Activated T-cell treated with anti-CD3 and anti-CD28 coated beads, Interleukin-2, amount 50 U/mL, for 24 hours (primary cell): ENCODE measurements at places on chromosomes 7 and 10.

GRCh38 chr7:4816419-4817080 is 41.1 kb downstream of the AP5Z1 start:
- no peak for DNase-seq

GRCh38 chr7:137147338-137147720 is 196.2 kb downstream of the PTN start:
- no peak for DNase-seq

DNA sequence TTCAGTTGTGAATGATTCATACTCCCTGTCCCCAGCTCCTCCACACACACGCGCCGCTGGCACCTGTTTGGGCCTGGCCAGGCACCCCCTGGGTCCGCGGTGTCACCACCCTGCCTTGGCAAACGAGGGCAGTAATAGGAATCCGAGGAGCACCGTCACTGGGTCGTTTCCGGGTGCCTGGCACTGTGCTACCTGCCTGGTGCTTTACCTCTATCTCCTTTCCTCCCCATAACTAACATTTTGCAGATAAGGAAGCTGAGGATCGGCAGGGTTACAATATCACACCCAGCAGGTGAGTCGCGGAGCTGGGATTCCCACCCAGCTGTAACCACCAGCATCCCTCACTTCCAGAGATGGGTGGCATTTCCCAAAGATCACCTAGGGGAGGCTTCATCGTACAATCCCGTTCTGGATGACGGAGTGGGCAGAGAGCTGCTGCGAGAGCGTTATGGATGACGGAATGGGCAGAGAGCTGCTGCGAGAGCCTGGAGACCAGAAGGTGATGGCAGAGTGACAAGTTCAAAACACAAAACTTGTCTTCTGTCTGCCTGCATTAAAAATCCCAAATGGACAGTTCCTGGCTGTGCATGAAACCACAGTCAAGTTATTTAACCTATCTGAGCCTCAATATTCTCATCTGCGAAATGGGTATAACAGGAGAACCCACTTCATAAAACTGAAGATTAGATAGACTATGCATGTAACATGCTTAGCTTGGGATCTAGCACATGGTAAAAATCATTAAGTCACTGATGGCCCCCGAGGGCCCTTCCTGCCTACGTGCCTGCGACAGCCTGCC is 1.1 kb upstream of the HSPA12A start:
- no peak for DNase-seq

DNA sequence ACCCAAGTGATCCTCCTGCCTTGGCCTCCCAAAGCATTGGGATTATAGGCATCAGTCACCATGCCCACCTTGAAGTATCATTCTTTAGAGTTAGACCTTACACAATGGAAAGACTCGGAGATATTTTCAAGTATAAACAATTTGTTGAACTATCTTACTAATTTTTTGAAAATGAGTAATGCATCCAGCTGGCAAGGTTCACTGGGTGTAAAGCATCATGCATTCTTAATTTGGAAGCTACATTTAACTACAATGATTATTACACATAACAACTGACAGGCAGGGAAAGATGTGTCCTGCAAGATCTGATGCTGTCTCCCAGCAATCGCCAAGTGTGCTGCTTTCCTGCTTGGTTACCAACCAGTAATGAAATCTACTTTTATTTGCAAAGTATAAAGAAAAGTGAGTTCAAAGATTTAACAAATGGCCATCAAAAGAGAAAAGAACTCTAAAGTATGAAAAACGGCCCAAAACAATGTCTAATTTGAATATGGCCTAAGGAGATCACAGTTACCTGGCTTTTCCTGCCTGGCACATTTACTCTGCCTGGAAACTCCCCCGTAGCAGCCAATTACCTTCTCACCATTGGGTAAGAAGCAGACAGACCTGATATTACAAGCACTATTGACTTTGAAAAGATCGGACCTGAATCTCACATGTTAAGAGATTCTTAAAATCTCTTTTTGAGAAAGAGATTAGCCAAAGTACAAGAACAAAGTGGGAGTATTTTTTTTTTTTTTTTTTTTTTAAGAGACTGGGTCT is 59.3 kb upstream of the NMT2 start:
- no peak for DNase-seq

- DNase-seq, result no peak
Measured at GRCh38 chr7:122885583-122886356, 490 bp downstream of the CADPS2 start.

DNA sequence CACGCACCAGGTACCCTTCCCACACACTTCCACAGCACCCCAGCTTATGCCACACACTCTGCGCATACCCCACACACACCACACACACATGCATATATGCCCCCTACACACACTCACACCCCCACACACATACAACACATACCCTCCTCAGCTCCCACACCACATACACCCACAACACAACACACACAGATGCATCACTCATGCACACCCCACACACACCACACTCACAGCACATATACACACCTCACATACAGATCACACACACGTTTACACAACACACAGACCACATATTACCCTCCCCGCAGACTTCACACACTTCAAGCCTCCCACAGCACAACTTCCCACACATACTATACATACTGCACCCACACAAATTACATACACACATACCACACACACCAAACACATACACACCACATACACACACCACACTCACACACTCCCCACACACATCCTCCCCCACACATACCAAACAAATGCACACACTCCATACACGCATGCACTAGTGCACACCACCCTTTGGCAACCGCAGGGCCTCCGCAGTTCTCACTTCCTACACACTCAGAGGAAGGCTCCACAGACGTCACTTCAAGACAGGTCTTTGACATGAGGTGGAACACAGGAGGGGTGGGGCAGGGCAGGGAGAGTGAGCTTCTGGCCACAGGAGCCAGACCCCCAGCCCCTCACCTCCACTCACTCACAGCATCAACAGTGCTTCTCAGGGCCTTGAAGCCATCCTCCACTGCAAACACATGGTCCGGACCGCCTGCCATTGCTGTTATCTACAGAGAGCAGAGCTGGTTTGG is 18.5 kb upstream of the ANTXRL start:
- DNase-seq, result peak; percentile 70

DNA sequence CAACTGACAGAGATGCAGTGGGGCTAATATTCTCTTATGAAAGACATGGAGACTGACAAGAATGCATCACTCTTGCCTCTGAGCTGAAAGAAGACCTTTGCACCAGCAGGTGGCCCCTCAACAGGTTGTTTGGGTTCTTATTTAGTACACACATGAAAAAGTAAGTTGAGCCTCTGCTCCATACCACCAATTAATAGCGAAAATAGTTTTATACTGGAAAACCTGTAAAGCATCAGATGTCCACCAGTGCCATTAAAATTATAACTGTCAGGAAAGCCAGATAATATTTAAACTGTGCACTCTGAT is 26.3 kb upstream of the FAM13C start:
- DNase-seq, result no peak

DNA sequence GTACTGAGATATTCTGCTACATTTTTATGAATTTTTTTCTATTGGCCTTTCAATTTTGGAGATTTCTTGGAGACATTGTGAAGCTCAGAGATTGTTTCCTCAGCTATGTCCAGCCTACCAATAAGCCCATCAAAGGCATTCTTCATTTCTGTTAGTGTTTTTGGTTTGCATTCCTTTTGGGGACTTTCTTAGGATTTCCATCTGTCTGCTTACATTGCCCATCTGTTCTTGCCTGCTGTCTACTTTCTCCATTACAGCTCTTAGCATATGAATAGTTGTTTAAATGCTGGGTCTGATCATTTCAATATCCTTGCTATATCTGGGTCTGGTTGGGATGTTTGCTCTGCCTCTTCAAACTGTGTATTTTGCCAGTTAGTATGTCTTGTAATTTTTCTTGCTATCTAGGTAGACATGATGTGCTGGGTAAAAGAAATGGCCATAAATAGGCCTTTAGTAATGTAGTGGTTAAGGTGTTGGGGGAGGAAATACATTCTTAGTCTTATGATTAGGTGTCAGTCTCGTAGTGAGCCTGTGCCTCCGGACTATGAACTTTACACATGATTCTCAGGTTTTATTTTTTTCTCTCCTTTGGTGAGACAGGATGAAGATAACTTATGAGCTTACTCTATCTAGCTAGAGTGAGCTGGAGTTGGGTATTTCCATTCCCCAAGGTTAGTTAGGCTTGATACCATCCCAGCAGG is 32.6 kb upstream of the NME8 start:
- DNase-seq, result no peak

DNA sequence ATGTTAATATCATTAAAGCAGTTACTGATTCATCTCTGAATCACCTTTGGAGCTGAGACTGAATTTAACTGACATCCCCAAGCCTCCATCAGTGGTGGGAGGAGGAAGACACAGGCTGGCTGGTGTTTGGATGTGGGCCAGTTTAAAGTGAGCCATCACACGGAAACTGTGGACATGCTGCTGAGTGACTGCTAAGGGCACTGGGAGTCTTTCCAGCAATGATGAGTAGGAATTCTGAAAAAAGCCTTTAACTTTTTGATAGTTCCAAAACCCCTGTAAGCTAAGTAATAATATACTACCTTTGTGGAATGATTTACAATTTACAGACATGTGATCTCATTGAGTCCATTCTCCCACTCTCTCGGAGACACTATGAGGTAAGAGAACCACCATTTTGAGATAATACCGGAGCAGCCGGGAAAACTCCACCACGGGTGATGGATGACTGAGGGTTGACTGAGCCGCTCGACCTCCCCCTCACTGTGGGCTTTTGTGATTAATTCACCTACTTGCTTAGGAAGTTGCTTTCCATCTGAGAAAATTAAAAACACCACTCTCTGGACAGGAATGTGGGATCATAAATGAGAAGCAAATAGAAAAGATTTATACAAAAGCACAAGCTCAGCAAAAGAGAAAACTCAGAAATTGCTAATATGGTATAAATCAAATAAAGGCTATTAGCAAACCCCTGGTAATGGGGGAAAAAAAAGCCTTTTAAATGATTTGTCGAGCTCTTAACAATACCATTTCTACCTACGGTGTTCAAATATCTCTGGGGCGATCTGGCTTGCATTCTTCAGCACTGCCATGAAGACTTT is 194.8 kb downstream of the FANK1 start:
- DNase-seq, result no peak

GRCh38 chr10:3169271-3169670 is 3.3 kb downstream of the PITRM1 start:
- no peak for DNase-seq

- no peak for DNase-seq
Measured at GRCh38 chr7:68576366-68576765, 1021.9 kb upstream of the AUTS2 start.

DNA sequence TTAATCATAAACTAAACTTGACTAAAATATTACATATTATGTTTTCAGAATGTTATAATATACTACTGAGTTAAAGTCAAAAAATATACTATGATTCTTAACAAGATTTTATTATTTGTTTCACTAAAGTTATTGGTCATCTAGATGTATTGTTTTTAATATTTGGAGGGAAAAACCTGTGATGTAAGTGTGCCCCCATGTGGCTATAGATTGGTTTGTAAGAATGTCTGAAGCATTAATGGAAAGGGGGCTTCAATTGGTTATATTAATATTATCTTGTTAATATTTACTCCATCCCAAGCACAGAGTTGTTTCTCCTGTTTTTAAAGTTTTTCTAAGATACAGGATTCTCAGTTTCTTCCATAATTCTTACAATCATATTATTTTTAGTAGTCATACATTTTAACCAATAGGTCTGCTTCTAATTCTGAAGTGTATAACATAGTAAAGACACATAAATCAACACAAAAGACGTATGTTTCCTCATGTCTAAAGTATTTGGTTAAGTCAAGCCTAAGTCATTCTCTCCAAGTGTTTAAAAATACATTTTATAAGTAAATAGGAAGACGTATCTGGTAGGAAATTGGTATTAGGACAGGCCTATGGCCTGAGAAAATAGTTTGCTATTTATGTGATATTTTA is 58.0 kb downstream of the GNAT3 start:
- DNase-seq, result no peak
